ENCODE measurements at places on chromosomes 7 and 10.

DNA sequence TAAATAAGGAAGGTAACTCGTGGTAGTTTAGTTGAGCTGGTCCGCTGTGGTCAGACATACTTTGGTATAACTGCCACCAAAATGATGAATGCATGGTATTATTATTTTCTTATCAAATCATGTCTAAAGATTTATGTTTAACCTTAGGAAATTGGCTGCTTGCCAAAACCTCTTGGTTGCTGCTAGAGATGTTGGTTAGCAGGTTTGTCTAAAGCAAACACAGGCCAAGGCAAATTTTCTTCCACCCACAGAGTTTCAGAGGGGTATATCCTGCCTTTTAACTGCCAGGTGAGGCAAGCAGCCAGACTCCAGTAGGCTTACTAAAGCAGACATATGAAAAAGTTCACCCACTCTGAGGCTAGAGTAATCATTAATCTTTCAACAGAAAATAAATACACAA, 101.4 kb downstream of the SEMA3E start:
- peak; percentile 90 for DNase-seq

DNA sequence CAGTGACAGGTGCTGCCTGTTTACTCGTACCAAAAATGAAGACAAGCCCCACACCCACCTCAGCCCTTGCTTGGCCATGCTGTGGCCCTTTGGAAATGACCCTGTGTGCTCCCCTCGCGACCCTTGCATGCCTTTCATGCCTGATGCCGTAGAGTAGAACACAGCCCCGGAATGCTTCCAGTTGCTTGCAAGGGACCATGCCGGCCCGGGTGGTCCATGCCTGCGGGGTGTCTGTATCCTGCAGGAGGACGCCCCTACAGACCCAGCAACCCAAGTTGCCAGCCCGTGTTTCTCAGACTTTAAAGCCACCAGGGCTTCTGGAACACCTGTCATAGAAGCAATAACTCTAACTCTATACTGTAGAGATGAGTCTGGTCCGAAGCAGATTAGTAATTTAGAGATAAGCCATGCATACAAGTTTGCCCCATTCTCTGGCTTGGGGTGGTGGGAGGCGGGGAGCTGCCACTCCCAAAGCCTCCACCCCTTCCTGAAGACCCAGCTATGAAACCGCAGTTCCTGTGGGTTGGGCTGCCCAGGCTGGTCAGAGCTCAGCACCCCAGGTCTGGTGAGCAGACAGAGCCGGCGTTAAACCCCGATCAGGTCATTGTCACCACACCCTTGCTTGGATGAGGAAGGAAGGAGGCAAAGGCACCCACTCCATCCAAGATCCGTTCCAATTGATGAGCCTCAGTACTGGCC, 143.5 kb downstream of the ADCY1 start:
- DNase-seq, result no peak

GRCh38 chr10:49783645-49784044, 21.5 kb upstream of the OGDHL start:
- DNase-seq, result no peak

GRCh38 chr10:88800152-88801125, 2.1 kb upstream of the LIPM start:
- DNase-seq, result no peak

GRCh38 chr7:41942468-41943093, 239.7 kb upstream of the INHBA start:
- no peak for DNase-seq

GRCh38 chr10:84004221-84004620, 135.1 kb upstream of the GHITM start:
- no peak for DNase-seq

DNA sequence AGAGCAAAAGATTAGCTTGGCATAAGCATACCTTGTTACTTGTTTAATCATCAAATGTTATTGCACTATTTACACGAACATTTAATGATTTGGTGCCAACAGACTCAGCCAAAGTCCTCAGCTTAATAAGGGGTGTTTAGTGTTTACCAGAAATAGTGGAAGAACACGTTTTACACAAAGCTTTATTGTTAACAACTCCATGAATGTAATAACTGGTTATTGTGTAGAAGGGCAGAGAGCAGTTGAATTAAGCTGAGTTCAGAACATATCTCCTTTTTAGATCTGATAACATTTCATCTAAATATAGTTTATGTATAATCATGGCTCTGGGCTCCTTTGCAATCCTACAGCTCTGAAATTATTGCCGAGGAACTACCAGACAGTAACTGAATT, 99.1 kb downstream of the CABCOCO1 start:
- no peak for DNase-seq

- DNase-seq, result no peak
These were observed 32.5 kb upstream of the ELMO1 start for GRCh38 chr7:37481154-37481553.

- DNase-seq, result no peak
These were observed 2.6 kb upstream of the TBX20 start for GRCh38 chr7:35256256-35257175.

DNA sequence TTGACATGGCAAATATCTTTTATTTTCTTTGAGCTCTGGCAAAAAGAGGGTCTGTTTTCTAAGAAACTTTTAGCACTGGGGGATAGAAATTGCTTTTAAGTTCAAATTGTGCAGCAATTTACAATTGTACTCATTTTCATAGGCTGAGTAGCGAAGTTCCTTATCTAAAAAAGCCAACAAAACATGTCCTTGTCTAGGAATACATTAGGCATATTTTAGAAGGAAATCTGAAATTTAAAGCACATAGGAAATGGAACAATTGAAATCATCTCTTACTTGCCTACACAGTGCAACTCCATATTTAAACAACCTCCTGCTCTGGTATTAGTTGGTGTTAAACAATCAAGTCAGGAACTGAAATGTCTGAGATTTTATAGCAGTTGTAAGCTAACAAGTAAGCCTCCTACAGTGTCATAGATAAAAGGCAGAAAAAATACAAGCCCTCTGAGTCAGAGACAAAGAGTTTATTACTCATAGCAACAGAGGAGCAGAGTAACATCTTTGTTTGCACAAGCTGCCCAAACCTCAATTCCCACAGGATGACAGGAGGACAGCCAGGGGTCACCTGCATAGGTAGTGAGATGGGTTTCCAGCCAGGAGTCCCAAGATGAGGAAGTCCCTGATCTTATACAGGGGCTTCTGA, 280.2 kb upstream of the HGF start:
- DNase-seq, result peak; percentile 63

- no peak for DNase-seq
These were observed 205.2 kb downstream of the SFMBT2 start for GRCh38 chr10:7205656-7206055.

- peak; percentile 47 for DNase-seq
These were observed 43.7 kb downstream of the CPVL start for GRCh38 chr7:29102558-29103151.

GRCh38 chr7:139909379-139910050, 80.5 kb downstream of the TBXAS1 start:
- DNase-seq, result peak; percentile 26

DNA sequence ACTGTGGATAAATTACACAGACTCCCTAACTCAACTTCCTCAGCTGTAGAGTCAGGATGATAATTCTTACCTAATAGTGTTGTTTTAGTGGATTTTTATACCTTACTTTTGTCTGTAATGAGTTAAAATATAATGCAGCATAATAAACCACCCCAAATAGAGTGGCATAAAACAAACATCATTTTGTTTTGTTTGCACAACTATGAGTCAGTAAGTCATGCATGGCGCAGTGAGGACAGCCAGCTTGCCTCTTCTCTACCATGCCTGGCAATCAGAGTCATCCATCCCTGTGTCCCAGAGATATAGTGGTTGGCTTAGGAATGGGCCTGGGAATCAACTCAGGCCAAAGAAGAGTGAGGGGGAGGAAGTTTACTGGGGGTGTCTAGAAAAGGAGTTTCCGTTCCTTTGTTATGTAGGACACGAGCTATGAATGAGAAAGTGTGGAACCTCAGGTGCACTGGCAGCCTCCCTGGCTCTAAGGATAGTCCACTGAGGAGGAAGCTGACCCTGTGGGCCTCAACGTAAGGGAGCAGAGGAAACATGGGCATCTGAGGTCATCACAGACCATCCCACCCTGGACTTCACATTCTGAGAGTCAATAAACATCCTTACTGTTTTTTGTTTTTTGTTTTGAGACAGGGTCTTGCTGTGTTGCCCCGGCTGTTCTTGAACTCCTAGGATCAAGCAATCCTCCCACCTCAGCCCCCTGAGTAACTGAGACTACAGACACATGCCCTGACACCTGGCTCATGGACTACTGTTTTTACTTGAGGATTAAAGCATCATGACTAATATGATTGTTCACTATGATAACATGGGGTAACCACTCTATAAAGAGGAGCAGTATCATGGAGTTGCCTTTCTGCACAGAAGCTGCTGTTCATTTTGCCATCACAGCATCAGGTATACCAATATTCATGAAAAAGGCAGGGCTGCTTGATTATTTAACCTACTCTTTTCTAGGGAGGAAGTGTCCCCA, 21.0 kb upstream of the GRB10 start:
- DNase-seq, result no peak

DNA sequence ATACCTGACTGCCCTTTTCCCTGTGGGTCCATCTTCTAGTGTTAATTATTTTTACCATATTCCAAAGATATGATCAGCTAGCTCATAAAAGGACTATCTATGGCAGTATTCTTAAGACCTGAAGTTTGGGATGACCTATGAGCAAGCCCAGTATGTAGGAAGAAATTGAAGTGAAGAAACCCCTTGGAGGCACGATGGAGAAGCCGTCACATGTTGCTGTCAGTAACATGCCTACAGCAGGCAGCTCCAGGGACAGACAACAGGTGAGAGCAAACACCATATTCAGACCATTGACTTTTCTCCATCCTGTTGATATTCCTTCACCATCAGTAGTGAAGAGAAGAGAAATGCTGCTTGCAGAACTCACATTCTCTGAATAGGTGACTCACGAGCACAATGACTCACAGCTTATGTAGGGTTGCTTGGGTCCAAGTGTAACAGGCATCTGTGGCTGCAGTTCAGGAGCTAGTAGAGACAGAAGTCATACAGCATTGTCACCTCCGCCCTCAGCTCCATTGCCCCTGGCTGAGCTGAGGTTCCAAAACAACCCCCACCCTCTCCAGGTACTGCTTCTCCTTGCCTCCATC, 8.4 kb upstream of the LYZL2 start:
- peak; percentile 82 for DNase-seq

DNA sequence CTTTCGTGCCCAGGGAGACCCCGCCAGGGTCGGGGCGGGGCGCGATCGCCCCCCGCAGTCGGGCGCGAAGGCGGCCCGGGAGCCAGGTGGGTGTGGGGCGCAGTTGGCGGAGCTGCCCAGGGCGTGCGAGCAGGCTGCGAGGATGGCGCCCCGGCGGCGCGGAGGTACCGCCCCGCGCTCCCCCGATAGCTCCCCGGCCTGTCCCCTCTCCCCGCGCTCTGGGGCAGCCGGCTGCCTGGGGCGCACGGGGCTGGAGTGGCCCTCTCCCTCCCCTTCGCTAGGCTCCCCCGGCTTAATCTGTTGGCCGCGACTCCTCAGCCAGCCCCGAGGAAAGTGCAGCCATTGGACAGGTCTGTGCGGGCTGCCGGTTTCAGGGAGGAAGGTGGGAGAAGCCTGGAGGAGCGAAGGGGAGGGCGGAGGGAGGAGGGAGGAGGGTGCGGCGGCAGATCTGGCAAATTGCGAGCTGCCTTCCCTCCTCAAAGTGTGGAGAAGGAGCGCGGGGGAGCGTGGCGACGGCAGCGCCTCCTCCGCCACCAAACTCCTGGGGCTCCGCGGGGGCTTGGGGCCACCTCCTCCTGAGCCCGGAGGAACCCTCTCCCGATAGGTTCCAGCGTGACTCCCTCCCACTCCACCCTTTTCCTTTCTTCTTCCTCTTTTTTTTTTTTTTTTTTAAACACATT, 361 bp upstream of the PLXDC2 start:
- peak; percentile 37 for DNase-seq

DNA sequence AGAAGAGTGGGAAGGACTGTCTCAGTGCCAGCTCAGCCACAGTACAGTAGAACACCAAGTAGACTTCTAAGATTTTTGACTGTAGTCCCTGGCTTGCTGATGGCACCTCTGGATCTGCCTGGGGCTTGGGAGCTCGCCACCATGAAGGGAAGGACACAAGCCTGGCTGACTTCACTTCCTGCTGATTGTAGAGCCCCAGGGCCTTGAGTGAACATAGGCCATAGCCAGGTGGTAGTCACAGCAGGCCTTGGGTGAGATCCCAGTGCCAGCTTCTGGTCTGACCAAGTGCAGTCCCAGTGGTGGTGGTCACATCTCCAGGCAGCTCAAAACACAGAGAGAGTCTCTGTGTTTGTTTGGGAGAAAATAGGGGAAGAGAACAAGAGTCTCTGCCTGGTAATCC, 57.6 kb upstream of the HBP1 start:
- DNase-seq, result no peak

GRCh38 chr7:140197218-140197890, 20.6 kb upstream of the KDM7A start:
- DNase-seq, result no peak

DNA sequence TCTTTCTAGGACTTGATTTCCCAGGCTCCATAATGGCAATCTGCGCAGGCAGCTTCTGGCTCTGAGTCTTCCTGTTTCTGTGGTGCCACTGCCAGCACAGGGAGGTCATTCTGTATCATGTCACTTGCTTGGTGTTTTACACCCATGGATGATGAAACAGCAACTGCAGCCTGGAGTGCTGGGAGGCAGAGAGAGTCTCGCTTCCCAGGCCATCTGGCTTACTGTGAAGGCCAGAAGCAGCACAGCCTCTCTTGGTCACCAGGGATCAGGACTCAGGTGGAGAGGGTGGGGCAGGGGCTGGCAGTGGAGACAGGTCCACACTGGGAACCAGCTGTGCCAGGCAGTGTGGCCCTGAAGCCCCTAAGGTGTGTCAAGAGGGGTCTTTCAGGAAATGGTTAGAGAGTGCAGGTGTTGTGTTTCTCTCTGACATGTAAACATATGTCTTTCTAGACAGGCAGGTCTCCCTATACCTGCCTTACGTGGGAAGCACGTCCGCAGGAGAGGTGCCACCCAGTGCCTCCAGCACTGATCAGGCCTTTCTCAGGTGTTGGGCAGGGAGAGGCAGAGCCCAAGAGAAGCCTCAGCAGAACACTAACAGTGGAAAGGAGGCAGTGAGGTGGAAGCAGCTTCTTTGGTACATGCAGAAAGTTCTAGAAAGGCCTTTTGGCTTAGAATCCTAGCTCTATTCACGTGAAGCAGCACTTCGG, 71.4 kb downstream of the INSIG1 start:
- DNase-seq, result no peak

- DNase-seq, result no peak
These were observed 159.5 kb upstream of the WDR11 start for GRCh38 chr10:120691625-120692024.

Measured in astrocyte of the cerebellum (primary cell).